ENCODE measurements at places on chromosomes 2 and 18.

GRCh38 chr2:14543284-14543683 lies 89.2 kb upstream of the LRATD1 start:
- no peak for DNase-seq

GRCh38 chr2:28025123-28025522 lies 134.6 kb downstream of the BABAM2 start:
- no peak for DNase-seq

DNA sequence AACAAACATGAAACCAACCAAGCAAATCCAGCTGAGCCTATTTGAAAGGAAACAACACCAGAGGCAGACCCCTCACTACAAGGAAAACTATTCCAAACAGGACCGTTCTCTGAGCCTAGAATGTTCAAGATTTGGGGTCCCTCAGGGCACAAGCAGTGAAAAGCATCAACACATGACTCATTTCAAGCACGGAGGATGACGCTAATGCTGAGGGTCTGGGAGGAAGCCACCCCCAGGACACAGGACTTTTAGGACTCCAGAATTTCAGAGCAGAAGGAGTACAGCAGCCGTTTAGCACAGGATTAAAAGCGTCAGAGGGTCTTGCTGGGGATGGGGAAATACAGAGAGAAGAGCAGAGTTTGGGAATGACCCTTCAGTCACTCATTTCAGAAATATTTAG lies 168.9 kb downstream of the DLGAP1 start:
- DNase-seq = no peak

- no peak for DNase-seq
Measured at GRCh38 chr2:130825966-130826253, 10.8 kb upstream of the ARHGEF4 start.

- DNase-seq = no peak
Measured at GRCh38 chr2:36307441-36307840, 48.1 kb upstream of the CRIM1 start.

DNA sequence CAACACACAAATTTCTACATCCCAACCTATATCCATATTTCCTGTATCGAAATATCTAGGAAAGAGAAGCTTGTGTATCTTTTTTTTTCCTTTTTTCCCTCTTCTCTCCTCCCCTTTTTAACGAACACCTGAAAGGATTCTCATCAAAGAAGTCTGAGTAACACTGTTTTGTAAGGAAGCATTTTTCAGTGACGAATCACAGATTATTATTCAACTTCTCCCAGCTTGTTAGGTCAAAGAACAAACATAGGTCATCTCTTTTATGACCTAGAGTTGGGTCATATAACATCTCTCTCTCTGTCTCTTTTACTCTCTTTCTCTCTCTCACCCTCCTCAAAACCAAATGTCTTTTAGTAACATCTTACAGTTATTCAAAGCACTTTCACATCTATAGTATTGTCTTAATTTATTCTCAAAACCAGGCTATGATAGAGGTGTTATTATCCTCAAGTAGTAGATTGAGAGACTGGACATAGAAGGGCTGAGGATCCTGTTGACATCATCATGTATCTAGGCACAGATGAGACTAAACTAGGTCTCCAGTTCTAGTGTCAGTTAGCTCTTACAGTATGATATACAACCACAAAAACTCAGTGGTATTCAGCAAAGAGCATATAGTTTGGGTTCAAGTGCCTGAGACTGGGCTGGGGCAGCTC lies 80.1 kb upstream of the SPOPL start:
- DNase-seq = no peak

- DNase-seq = no peak
Measured at GRCh38 chr2:210195101-210195852, 24.1 kb upstream of the KANSL1L start.

DNA sequence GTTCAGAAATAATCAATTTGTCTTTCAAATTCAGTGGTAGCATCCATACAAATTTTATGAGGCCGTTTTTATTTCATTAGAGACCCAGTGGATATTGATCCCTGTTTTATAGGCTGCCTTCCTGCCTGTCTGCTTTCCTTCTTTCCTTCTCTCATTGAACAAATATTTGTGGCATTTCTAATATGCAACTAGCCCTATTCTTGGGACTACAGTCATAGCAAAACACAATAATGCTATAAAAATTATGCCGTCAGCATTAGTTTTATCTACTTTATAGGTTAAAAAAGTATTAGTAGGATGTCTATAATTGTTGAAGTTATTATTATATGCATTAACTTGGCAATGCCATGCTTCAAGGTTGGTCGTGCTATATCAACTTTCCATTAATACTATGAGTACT lies 2037.8 kb upstream of the LRRTM1 start:
- DNase-seq = no peak

- no peak for DNase-seq
Measured at GRCh38 chr2:145669301-145669700, 1149.4 kb upstream of the ZEB2 start.

- no peak for DNase-seq
Measured at GRCh38 chr2:173855661-173856060, 109.5 kb downstream of the SP3 start.

DNA sequence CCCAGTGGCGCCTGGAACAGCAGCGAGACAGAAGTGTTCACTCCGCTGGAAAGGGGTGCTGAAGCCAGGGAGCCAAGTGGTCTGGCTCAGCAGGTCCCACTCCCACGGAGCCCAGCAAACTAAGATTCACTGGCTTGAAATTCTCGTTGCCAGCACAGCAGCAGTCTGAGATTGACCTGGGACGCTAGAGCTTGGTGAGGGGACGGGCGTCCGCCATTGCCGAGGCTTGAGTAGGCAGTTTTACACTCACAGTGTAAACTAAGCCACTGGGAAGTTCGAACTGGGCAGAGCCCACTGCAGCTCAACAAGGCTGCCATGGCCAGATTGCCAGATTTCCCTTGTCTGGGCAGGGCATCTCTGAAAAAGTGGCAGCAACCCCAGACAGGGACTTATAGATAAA lies 94.8 kb downstream of the RTTN start:
- no peak for DNase-seq

- no peak for DNase-seq
Measured at GRCh38 chr2:113922335-113922734, 32.4 kb downstream of the ACTR3 start.

- DNase-seq = peak; percentile 2
Measured at GRCh38 chr2:98378901-98379300, 32.6 kb downstream of the CNGA3 start.

GRCh38 chr2:41963661-41964525 lies 83.9 kb upstream of the PKDCC start:
- DNase-seq = no peak

- no peak for DNase-seq
Measured at GRCh38 chr2:101419096-101419663, 31.9 kb upstream of the CREG2 start.

DNA sequence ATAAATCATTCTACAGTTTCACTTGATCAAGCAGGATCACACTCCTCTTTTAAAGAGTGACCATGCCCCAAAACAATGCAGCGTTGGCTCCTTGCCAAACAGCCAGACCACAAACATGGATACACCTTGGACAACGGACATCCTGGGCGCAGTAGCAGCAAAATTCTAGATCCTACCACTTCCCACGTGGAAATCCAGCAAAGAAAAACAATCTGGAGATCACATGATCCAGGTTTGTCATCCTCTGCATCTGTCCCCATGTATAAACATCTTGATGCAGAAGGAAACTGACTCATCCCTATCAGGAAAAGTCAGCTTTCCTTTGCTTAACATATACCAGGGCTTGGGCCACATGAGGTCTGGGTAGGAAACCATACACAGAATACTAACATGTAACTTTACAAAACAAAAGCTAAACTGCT lies 53.1 kb downstream of the ZNF521 start:
- DNase-seq = no peak

DNA sequence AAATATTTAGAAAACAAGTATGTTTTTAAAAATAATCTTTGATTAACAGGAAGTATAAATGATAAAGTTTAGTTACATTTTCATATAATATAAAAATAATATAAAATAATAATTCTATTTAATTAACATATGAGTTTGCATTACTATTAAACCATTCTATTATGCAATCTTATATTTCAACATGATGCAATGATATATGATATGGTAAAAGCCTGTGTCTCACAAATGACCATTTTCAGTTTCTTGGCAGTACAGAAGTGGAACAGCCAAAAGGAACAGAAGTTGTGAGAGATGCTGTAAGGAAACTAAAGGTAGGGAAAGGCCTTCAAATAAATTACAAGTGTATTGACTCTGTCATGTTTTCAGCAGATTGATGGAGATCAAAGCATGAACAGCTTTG lies 230.8 kb downstream of the GULP1 start:
- DNase-seq = no peak

DNA sequence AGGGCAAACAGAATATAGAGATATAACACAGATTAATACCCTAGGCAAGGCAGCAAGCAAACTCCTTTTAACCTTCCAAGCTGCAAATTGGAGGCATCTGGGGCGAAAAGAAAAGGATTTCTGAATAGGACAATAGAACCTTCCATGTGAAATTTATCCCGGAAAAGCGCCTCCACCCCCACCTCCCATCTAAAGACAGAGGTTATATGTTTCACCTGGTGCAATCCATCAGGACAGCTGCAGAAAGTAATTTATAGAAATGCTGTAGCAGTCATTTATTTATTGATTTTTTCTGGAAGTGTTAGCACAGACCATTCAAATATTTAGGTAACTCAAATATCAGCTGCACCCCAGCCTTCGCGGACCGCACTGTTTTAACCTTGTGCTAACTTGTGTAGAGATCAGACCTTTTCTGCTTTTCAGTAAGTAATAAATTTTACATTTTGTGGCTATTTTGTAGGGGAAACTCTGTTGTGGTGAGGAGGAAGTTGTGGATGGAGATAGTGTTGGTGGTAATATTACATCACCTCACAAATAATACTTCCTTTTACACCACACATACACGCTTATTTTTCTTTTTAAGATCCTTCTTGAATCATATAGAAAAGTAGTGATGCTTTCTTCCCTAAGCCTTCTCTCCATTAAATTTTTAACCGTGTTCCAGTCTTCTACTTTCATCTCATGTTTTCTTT lies 919.3 kb upstream of the CDH2 start:
- no peak for DNase-seq

- no peak for DNase-seq
Measured at GRCh38 chr2:169509955-169510354, 453 bp downstream of the KLHL41 start.

DNA sequence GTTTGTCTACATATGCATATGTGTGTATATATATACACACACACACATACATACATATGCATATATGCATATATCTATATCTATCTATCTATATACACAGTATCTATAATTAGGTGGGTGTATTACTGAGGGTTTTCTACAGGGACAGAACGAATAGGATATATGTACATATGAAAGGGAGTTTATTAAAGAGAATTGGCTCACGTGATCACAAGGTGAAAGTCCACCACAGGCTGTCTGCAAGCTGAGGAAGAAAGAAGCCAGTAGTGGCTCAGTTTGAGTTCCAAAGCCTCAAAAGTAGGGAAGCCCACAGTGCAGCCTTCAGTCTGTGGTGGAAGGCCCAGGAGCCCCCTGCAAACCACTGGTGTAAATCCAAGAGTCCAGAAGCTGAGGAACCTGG lies 756.0 kb upstream of the ACVR2A start:
- DNase-seq = no peak

DNA sequence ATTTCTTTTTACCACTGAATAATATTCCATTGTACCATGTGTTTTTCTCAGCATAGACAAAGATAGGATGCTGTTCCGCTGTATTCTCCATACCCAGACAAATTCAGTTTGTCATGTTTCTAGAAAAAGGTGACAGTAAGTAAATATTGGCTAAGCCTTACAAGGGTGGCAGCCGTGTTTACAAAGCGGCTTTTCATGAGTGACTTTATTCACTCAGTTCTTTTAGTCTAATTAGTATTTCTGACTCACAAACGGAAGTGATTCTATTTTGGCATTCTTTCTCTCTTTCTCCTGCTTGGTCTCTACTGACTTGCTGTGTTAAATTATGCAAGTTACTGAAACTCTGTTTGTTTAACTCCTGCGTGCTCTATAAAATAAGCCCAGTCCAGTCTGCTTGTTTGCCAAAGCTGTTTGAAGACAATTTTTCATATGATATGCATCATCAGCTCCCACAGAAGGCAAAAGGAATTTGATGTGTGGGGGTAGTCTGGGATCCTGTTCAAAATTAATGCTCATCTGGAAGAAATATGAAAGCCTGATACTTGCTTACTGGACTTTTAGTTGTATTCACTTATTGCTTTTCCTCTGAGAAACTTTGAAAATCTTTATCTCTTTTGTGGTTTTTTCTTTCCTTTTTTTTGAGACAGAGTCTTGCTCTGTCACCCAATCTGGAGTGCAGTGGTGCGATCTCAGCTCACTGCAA lies 2.3 kb upstream of the PLEKHH2 start:
- no peak for DNase-seq

DNA sequence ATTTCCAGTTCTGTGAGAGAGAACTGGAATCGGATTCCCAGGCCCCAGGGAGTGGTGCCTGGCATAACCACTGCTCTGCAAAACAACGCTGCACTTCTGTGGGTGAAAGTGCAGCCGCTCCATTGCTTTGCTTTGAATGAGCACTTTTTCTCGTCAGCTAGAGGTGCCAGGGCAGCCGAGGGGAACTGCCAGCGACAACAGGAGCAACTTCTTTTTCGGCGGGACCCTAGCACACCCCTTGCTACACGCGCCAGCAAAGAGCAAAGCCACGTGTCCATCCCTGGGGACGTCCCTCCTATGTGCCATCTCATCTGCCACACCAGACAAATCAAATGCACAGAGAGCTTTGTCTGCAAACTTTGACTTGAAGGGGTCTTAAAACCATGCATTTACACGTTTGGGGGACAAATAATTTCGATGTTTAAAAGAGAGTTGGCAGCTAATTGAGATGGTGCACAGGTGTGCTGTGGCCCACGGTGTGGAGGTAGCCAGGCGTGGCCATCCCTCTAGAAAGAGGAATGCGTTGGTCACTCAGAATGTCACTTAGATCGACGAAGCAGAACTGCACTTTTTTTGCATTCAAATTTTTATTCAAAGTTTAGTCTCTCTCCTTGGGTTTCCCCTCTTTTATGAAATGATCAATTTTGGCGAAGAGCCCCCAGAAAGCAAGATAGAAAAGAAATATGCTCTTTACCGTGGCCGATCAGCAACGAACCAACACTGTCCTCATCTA lies 151.8 kb downstream of the MBP start:
- no peak for DNase-seq

GRCh38 chr2:207926133-207926988 lies 99.0 kb downstream of the PLEKHM3 start:
- DNase-seq = no peak

- DNase-seq = no peak
Measured at GRCh38 chr2:17719562-17720371, 33.8 kb downstream of the SMC6 start.
